ENCODE measurements at places on chromosomes 12 and 14.

DNA sequence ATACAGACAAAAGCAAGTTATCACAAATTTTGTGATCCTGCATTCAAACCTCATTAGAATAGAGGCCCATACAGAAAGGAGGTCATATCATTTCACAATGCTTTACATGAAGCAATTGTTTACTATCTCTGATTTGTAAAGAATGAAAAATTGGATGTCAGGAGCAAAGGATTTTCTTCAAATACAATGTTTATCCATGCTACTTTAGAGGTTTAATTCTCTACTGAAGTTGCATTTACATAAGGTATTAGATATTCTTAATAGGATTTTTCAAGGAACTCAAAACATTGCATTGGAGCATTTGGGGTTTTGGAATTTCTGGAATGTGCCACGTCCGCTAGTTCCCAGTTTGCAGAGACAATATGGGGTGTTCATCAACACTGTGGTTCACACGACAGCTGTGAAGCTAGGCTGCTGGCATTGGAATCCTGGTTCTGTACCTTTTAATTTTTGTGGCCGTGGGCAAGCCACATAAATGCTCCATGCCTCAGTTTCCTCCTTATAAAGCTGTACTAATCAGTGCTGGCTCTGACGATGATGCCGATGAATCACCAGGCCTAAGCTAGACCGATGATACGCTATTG, 174.8 kb downstream of the APAF1 start:
- no peak for DNase-seq

GRCh38 chr12:57770734-57771133, 1.2 kb downstream of the METTL1 start:
- DNase-seq: no peak

- no peak for DNase-seq
Observed at GRCh38 chr12:53645165-53645564, 19.0 kb upstream of the ATF7 start.

GRCh38 chr12:108465417-108465816, 49.7 kb upstream of the FICD start:
- no peak for DNase-seq

DNA sequence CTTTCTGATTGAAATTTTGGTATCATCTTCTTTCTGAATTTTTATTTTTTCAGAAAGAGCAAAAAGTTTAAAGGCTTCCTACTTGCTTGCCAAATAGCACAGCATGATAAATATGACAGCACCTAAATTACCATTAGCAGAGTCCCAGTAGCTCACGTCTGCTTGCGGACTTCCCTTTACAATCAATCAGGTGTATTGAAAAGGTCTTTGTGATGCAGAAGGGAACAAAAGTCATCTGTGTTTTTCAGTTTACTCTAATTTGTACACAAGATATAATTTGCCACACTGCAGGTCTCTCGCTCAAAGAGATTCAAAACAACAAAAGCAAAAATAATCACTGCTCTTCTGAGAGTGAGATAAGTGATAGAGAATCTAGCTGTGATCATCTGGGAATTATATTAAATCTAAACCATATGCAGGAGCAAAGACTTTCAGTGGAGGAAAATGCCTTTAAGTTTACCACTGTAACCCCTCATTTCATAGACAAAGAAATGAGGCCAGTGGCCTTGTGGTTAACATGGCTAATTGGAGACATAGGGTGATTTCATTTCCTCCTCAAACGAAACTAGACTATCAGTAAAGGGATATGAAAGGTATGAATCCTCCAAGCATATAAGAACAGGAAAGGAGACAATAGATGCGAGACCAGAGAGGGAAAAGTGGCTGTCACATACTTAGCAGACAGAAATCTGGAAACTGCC, 240.8 kb upstream of the TMPO start:
- DNase-seq: no peak

DNA sequence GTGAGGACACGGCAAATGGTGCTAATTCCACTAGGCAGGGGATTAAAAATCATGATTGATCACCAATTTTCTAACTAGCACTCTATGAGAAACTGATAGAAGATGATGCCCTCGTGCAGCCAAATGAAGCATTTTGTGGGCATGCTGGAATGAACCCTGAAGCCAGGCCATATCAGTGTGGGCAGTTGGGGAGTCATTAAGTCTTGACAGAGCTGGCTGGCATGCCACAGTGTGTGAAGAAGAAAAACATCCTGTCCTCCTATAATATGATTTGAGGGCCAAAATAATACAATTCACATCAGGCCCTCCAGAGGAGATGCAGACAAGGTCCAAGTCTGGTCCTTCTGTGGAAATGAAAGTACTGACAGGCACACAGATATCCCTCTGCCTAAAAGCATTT, 107.1 kb downstream of the TMTC1 start:
- no peak for DNase-seq

GRCh38 chr12:101891462-101891971, 14.1 kb downstream of the DRAM1 start:
- peak; percentile 72 for DNase-seq

DNA sequence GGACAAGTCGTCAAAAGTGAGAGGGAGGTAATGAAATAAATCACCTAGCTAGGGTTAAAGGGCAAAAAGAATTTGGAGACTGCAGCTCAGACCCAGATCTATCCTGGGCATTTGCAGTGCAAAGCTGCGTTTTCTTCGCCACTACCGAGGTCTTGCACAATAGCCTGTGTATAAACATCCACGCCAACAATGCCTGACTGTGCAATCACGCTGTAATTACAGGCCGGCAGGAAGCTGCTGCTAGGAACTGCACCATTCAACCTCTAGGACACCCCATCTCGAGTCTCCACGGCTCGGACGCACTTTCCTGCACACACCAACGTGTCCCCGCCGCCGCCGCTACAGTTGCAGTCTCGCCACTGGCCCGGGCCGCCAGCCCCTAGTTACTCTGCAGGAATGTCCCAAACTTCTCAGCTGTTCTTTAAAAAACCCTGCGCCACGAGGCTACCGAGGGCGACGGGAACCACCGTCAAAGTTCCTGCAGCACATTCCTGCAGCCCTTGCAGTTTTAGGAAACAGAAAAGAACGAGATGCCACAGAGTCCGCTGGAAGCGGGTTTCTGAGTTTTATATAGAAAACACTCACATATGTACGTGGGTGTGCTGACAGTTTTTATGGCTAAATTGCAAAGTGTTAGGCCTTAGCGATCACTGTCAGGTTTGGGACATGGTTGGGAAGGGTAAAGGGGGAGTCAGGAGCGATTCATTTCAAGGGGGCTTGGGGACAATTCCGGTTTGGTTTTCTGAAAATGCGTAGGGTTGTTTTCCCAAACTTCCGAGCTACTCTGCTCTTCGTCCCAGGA, 65.6 kb upstream of the PTGR2 start:
- DNase-seq: peak; percentile 82

DNA sequence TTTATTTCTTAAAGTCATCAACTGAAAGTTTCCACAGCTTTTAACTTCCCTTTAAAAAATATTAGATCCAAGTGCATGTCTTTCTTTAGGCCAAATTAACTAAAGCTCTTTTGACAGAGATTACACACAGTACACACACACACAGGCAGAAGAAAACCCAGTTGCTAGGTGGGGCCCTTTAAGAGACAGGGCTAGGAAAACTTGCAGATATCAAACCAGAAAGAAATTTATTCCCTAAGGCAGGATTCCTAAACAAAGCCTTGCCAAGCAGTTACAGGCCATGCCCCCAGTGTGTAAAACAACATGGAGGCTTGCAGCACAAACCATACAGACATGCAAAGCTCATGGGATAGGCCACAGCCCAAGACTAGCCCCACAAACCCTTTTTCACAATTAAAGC, 123.4 kb downstream of the FSCB start:
- DNase-seq: no peak

- no peak for DNase-seq
Observed at GRCh38 chr14:99772371-99773283, 20.6 kb upstream of the EML1 start.

DNA sequence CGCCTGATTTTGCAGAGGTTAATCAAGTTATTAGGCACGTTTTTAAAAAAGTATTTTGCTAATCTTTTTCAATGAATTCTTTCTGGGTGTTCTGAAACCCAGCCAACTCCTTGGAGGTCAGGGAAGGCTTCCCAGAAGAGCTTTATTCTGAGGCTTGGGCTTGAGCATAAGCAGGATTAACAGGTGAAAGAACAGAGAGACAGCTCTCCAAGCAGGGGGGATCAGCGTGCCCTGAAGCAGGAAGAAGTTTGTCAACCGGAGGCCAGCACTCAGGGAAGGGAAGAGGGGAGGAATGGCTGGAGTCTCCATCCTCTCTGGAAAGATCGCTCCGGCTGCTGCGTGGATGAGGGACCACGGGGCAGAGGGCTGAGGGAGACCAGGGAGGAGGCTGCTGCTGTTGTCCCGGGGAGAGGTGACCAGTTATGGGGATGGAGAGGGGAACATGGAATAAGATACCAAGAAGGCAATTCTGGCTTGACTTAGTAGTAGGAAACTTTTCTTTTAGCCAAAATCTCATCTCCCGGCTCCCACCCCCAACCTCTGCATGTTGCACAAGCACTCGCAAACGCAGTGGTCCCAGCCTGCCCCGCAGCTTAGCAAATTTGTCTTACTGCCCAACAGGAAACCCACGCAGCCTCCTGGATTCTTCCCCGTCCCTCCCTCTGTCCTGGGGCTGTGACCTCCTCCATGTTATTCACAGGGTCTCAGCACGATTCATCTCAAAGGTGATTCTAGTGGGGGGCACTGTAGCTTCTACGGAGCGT, 1.1 kb upstream of the SSH1 start:
- DNase-seq: no peak

- no peak for DNase-seq
Observed at GRCh38 chr12:108099073-108099472, 30.0 kb upstream of the WSCD2 start.

GRCh38 chr12:82099216-82099615, 259.0 kb downstream of the CCDC59 start:
- peak; percentile 94 for DNase-seq

DNA sequence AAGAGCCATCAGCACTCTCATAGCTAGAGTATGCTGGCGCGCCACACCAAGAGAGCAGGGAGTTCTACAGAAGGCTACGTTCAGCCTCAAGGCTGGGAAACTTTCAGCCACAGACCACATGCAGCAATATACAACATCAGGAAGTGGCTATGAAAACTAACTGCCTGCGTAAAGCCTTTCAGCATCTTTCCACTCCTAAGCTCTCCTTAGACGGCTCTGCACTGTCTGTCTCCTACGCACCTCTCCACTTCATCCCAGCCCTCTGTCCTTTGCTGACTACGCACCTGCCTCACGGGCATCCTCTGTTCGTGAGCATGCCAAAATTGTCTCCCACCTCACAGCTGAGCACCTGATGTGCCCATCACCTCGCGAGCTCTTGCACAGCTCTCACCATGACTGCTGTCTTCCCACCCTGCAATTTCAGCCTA, 9.7 kb downstream of the MPHOSPH9 start:
- DNase-seq: no peak

DNA sequence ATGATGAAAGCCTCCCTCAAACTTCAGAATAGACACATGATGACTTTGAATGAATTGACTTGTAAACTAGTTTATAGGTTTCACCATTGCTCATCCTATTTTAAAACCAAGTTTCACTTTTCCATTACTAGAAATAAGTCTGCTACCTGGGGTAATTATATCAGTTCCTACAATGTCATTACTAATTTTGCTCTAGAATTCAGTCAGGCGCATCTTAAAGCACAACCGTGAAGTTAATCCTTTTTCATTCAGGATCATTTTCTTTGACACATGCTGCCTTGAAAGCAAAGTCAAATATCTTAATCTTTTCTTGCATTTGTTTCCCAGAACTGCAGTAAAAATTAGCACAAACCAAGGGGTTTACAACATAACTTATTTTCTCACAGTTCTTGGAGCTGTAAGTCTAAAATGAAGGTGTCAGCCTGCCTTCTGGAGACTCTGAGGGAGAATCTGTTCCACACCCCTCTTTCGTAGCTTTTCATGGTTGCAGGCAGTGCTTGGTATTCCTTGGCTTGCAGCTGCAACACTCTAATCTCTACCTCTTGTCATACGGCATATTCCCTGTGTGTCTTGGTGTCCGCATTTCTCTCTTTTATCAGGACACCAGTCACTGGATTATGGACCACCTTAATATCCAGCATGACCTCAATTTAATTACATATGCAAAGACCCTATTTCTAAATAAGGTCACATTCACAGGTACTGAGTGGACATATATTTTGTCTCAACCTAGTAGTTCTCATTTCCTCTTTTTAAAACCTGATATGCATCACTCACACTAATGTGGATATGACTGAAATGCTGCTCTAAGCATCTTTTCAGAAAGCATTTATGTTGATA, 114.3 kb upstream of the PDZRN4 start:
- DNase-seq: no peak

- no peak for DNase-seq
Observed at GRCh38 chr12:2429032-2429431, 365.7 kb upstream of the FKBP4 start.

DNA sequence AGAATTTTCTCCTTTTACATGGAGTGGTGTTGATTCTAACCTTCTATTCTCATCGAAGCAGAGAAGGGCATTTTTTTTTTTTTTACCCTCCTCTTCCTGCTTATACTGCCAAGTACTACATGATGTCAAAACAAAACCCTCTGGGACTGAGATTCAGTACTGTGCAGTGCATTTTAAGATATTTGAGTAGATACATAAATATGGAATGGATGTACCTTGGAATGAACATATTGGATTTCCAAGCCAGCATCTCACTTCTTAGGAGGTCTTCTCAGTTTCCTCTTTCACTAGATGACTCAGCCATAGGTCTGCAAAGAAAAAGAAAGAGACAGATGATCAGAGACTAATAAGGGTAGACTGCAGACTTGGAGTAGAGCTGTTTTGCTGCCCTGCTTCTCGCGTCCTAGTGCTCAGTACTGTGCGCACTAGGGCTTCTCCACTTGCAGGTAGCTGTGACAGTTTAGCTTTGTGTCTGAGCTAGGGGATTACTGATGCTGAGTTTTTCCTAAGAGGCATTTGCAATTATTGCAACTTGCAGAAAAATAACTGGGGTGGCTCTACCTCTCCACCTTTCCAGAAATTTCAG, 20.4 kb downstream of the TPH2 start:
- DNase-seq: peak; percentile 46

DNA sequence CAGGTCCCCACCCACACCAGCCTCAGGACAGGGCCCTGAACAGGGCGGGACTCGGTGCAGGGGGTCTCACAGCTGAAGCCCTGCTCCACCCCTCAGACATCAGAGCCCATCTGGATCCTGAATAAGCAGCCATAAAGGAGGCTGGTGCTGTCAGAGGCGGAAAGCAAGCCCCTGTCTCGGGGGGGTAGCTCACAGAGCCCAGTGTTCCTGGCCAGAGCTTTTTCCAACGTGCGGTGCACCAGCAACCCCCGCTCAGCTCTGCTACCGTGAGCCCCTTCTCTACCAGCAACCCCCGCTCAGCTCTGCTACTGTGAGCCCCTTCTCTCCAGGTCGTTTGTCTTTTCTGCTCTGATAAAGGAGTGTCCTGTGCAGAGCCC, 136.5 kb upstream of the SFSWAP start:
- no peak for DNase-seq

- DNase-seq: no peak
Observed at GRCh38 chr14:100677554-100678468, 48.9 kb upstream of the DLK1 start.

GRCh38 chr12:27083861-27084394, 1.6 kb upstream of the C12orf71 start:
- DNase-seq: peak; percentile 28

- DNase-seq: peak; percentile 71
Observed at GRCh38 chr12:122471324-122472226, 29.2 kb downstream of the ZCCHC8 start.

- no peak for DNase-seq
Observed at GRCh38 chr12:92911339-92911738, 17.8 kb downstream of the EEA1 start.

GRCh38 chr12:106753526-106753925, 21.0 kb upstream of the RIC8B start:
- no peak for DNase-seq
